ENCODE measurements at places on chromosomes 12 and 14.

- no peak for DNase-seq
Measured at GRCh38 chr12:104467346-104467837, 10.6 kb downstream of the CHST11 start.

GRCh38 chr14:75877292-75877691 lies 104.5 kb downstream of the TGFB3 start:
- no peak for DNase-seq

- no peak for DNase-seq
Measured at GRCh38 chr12:55060470-55060869, 40.7 kb downstream of the NEUROD4 start.

DNA sequence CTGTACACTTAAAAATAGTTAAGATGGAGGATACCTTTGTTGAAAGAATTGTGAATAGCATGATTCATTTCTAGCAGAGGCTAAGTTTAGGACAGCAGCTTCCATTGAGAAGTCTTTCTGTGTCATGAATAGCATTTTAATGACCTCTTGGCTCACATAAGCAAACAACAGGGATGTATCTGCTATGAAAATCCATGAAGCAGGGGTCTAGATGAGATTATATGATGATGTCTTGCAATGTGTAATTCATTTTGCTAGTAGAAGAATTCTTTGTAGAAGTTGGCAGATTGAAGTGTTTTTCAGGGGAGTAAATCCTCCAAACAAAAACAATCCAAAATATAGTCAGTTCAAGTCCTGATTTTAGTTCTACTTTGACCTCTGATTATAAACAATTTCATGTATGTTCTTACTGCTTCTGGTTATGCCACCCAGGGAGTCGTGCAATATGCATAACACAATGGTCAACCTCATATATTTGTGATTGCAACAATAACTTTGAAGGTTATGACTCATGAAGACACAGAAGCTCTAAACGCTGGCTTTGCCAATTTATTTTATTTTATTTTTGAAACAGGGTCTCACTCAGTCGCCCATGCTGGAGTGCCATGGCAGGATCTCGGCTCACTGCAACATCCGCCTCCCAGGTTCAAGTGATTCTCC lies 6.9 kb upstream of the RD3L start:
- no peak for DNase-seq

- DNase-seq = no peak
Measured at GRCh38 chr12:107843351-107844311, 69.1 kb downstream of the ASCL4 start.

Data from NCI-H1694 (cell line).